ENCODE measurements at places on chromosomes 5 and 9.
A peak's percentile ranks its signal among the peaks of the same experiment; 100 is the strongest.

DNA sequence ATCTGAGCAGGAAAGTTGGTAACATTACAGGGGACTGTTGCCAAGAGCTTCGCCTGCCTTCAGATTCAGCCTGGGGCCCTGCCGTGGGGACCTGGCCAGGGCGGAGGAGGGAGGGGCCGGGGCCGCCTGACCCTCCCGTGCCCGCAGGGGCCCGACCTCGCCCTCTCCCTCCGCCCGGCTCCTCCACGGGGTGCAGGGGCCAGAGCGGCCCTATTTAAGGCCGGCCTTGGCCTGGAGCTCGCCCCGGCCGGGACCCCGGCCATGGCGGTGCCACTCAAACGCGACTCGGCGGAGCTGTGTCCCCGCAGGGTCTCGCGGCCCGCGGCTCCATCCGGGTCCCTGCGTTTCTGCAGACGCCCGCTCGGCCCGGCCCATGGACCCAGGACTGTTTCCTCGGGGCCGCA is 757 bp downstream of the TMEM250 start:
- no peak for DNase-seq

DNA sequence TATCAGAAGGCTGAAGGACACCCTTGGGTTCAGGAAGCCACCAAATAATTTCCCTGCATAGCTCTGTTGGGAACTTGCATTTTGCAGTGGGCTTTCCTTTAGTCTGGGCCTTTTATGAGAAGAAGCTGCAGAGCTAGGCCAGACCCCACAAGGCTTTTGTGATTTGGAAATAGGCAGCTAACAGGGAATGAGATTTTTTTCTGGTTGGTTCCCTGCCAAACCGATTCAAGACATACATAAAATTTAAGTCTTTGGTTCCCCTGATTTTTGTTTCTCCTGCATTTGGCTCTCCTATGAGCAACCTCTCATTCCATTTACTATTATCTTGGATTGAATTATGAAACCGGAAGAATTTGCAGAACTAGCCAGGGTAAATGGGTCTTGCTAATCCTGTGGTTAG is 81.5 kb upstream of the PTCH1 start:
- no peak for DNase-seq

DNA sequence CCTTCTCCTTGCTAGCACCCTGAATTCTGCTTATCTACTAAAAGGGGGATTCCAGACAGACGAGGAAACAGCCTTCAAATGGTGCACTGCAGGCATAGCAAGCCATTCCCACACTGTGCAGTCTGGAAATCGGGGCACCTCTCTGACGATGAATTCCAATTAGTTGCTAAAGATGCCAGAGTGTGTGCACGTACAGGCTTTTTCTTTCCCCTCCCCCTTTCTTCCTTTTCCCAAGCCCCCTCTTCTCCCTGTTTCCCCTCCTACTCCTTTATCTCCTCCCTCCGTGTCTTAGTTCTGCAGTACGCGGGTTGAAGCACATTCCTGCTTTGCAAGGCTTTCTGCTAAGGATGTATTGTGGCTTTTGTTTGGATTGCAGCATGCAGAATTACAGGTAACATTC is at the start of gene GPR21:
Gene GPR21, plus strand, starts transcription at position 316 of the 400 bp plus-strand sequence. CDS start 900 bp downstream, outside the sequence.
- no peak for DNase-seq

DNA sequence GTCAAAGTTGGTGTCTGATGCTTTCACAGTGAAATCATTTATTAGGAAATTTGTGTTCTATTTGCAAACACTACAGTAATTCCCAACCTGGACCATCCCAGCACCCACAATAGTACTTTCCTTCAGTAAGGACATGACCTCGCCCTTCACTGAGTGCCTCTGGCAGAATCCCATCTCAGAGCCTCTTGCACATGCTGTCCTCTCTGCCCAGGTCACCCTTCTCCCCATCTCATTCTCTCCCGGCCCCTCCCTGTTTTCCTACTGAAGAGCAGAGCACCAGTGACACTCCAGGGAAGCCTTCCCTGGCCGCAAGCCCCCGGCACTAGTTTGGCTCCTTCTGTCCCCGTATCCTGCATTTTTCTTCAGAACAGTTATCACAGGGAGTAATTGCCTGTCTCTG is 220.4 kb downstream of the MAPKAP1 start:
- DNase-seq, result no peak

- DNase-seq, result no peak
Observed at GRCh38 chr9:32647671-32648070, 12.2 kb upstream of the TAF1L start.

DNA sequence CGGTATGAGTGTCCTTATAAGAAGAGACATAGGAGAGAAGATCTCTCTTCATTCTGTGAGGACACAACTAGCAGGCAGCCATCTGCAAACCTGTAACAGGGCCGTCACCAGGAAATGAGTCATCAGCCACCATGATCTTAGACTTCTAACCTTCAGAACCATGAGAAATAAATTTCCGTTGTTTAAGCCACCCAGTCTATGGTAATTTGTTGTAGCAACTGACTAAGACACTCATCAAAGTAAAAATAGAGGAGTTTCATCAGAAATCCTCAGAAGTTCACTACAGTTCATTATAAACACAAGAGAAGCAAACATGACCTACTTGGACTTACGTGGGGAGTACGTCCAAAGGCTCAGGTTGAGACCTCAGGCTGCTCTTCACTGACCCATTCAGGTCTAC is 357.7 kb downstream of the SEMA5A start:
- DNase-seq, result no peak

DNA sequence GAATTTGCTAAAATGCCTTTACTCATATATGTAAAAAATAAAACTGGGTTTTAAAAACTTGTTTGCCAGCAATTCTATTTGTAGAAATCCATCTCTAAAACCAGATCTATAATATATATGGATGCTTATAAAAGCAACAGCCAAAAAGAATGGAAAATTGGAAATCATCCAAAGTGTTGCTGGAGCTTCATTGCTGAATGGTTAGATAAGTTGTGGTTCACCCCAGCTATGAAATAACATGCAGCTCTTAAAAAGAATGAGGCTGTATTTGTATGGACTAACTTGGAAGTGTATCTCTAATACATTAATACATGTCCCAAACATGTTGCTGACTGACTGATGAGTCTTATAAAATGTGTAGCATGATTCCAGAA is 76.2 kb downstream of the STK10 start:
- DNase-seq, result no peak

DNA sequence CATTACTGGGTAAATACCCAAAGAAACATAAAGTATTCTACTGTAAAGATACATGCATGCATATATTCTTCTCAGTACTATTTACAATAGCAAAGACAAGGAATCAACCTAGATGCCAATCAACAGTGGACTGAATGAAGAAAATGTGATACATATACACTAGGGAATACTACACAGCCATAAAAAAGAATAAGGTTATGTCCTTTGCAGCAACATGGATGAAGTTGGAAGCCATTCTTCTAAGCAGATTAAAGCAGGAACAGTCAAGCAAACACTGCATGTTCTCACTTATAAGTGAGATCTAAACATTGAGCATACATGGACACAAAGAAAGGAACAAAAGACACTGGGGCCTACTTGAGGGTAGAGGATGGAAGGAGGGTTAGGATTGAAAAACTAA is 39.6 kb upstream of the NDUFS4 start:
- no peak for DNase-seq

DNA sequence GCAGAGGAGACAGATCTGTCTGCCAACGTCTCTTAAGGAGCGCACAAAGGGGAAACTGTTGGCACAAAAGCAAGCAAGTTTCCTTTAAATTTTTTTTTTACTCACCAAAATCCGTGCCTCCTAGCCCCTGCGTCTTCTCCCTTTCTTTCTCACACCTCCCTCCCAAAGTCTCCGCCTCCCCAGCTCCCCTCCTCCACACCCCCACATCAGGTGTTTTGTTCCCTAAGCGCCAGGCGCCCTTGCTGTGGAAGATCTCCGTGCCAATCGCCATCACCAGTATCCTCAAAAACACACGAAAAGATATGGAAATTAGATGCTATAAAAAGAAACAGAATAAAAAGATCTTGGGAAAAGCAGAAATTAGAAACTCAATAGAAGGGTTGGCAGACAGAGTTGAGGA is 87.6 kb downstream of the DRD1 start:
- no peak for DNase-seq

- no peak for DNase-seq
Observed at GRCh38 chr5:143453720-143454119, 50.2 kb upstream of the NR3C1 start.

DNA sequence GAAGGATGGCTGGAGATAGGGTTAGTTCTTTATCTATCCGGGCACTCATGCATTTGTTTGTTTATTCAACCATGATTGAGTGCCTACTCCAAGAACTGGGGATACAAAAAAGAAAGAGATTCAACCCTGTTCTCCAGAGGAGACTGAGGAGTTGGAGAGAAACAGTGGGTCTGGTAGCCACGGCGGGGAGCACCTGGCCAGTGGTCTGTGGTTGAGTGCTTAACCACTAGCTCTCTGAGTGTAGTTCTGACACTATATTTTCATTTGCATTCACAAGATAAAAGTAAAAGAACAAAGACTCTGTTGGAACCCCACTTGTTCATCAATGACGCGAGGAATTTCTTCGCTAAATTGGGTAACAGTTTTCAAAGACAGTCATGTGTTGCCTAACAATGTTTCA is 295.5 kb upstream of the MSX2 start:
- no peak for DNase-seq

DNA sequence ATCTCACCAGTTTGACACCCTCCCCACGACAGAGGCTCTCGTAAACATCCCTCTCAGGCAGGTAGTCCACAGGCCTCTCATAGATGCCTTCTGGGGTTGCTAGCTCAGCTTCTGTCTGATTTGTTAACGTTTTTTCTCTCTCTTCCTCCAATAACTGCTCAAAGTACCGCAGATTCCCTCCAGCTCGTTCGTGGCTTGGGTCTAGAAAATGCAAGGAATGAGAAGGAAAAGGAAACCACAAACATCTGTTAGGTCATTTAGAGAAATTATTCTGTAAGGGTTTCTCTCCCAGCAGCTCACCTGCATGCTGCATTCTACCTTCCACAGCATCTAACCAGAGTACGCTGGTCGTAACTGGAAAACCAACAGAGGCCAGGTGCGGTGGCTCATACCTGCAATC is 18.5 kb downstream of the P4HA2 start:
- DNase-seq, result no peak

GRCh38 chr5:111935835-111936234 is 178.8 kb upstream of the NREP start:
- no peak for DNase-seq

DNA sequence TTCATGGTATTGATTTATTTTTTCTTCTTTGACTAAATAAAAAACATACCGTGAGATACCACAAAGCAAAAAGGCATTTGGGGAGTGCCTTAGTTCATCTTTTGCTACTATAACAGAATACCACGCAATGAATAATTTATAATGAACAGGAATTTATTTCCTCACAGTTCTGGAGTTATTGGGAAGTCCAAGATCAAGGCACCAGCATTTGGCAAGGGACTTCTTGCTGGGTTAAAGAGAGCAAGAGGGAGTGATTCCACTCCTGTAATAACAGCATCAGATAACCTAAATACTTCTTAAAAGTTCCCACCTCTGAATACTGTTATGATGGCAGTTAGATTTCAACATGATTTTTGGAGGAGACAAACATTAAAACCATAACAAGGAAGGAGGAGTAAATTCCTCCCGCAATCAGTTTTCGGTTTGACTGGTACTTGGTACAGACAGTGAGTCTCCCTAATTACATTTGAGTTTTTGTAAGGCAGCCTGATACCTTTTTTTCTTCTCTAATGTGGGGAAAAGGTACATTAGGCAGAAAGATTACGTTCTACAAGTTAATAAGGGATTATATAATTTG is 8.8 kb upstream of the OMD start:
- DNase-seq, result no peak

DNA sequence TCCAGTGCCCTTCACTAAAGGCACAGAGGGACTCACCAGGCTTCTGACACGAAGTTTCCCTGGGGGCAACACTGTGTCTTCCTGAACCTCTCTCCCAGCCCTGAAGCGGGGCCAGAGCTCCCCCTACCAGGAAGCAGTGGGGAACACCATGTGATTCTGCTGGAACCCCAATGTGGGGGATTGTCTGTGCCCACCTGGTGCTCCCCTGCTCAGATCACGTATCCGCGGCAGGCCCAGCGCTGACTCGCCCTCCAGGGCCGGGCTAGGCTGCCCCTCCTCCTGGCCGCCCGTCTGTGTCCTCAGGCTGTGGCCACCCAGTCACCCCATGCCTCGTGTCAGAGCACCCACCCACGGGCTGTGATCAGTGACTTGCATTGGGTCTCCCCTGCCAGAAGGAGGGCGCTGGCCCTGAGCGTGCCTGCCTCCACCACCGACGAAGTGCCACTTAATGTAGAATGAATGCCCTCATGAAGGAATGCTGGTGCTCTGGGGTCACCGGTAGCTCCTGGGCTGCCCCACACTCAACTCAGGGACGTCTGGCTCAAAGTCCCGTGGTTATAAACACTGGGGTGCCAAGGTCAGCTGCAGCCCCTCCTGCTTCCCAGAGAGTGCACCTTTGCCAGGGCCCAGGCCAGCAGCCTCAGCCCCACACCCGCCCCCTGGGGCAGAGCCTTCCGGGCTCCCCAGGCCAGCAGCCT is 22.1 kb downstream of the SARDH start:
- DNase-seq, result peak; percentile 25

GRCh38 chr5:58133631-58134296 is 326.1 kb downstream of the PLK2 start:
- no peak for DNase-seq

DNA sequence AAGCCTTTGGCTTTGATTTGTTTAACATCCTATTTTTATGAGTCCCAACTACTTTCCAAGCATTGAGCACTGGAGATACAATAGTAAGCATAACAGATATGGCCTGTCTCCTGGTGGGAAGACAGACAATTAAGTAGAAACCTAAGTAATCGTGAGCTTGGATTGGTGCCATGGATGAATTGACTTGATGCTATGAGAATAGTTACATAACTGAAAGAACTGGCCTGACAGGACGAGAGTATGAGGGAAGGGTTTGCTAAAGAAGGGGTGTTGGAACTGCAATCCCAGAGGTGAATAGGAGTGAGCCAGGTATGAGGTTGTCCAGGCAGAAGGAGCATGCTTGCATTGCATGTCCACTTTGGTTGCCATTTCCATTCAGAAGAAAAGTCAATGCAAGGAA is 52.4 kb downstream of the GPR21 start:
- DNase-seq, result no peak

DNA sequence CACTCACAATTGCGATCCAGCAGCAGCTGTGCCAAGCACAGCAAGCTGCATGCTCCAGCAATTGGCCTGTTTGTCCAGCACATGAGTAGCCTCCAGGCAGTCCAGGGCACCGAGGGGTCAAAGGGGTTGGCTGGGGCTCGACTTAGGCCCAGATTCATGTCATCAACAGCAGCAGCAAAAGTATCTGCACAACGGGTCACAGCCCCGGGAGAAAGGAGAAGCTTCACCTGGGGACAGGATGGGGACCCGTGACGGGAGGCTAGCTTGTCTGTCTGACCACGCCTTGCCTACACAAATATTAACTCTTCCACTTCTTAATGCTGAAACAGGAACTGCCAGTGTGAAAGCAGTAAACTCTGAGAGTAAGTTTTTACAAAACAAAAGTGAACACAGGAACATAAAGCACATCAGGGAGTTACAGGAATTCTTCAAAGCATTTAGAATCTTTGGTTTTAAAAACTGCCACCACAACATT is 191.2 kb downstream of the PIK3R1 start:
- no peak for DNase-seq

Data from CD4-positive, alpha-beta memory T cell (primary cell).